ENCODE measurements at places on chromosomes 11 and 22.

- no peak for DNase-seq
Measured at GRCh38 chr11:104997288-104997687, 25.7 kb downstream of the CASP5 start.

GRCh38 chr11:78662811-78663210 is 88.1 kb upstream of the NARS2 start:
- DNase-seq, result no peak

DNA sequence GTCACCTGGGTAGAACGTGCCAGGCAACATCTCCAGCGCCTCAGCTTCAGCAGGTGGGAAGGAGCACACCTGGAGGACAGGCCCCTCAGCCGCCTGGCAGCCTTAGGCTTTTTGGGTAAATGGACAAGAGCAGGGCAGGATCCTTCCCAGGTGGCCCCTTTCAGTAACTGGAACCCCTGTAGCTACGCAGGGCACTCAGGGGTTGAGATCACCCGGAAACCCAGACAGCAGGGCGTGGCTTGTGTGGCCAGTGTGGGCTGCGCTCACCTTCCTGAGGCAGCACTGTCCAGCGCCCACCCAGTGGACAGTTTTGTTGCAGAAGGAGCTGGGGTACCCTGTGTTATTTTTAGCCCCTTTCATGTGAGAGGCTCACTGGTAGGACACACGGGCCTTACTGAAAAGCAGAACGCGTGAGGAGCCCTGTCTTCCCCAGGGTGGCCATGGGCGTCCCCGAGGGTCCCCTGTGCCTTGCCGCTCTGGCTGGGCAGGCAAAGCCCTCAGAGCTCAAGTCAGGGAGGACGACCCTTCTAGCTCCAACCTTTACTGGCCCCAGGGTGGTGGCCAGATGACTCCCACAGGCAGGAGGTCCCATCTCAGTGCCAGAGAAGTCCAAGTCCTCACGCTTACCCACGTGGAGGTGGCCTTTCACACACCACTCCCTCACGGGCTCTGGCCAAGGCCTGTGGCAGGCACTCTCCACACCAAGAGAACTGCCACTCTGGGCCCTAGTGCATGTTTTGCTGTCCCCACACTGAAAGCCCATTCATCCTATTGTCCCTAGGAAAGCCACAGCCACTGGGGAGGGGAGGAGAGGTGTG is 75.8 kb downstream of the CTTN start:
- no peak for DNase-seq

DNA sequence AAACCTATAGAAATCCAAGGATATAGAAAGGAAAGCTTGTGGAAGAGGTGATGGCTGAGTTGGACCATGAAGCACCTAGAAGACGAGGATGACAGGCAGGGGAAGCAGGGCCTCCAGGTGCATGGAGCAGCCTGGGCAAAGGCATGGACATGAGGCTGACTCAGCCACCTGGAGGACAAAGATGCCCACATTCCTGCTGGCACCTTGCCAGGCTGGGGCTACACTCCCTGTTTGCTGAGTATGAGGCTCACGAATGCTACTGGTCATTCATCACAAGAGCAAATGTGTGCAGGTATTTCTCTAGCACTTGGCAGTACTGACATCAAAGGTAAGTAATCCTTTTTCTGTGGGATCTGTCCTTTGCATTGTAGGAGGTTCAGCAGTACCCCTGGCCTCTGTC is 7.1 kb upstream of the SCGB2A1 start:
- DNase-seq, result no peak

DNA sequence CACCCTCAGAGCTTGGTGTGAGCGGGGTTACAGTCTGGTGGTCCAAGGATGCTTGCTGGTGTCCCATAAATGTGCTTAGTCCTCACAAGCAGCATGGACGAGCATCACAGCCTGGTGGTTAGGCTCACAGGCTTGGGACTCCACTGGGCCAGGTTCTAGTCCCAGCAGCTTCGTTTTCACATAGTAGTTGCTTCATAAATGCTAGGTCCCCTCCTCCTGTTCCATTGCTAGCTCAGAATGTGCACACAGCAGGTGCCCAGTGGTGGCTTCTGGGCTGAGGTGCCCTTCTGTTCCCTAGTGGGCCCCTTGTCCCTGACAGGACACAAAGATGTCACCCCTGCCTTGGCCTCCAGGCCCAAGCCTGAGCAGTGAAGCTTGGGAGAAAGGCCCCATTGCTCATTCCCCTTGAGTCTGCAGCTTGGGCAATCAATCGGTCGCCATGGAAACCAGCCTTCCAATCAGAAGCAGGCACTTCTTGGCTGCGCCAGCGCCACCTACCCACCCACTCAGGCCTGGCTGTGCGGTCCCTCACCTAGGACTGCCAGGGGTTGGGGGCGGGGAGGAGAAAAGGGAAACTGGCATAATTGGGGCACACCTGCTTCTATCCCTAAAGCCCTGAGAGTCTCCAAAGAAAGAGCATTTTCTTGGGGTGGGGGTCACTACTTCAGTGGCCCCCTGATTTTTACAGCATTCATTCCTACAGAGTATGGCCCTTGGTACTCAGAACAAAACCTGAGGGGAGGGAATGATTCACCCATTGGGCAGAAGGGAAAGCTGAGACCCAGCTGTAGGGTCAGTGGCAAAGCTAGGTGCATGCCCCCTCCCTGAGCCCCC is 48.1 kb downstream of the CYTH4 start:
- DNase-seq, result no peak

DNA sequence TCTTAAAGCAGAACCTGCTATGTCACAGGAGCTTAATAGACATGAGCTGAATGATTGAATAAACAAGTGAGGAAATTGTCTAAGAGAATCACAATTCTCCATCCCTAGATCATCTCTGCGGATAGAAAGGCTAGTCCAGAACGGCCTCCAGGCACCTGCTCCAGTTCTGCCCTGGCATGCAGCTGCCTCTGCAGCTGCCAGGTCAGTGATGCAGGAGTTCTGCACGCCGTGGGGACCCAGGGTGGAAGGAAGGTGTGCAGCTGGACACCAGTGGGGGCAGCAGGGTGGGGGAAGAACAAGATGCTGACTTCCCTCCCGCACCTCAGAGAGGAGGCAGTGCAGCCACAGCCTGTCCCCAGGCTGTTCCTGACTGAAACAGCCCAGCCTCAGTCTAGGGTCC is 192.1 kb upstream of the NCAM1 start:
- no peak for DNase-seq

DNA sequence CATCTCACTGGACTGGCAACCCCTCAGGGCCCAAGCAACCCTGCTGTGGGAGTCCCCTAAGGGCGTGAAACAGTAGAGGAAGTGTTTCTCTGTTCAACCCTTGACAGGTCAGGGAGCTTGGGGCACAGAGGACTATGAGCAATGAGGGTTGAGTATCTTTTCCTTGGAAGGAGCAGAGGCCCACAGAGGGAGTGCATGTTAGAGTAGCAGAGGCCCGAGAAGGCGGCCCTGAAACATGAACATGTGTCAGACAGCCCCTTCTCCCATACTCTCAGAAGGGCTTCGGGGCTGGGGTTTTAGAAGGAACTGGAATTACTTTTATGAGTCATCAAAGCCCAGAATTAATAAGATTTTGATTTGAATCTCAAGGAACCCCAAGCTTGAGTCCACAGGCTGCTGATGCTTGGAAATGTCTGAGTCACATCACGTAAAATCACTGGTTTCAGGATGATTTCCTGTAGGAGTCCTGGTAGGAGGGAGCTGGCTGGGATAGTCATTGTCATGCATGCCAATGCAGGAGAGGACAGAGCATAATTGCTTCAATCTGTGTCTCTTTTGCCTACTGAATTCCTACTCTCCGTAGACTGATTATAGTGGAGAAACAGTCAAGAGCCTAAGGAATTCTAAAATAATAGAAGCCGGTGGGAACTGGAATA is 22.6 kb downstream of the C11orf71 start:
- no peak for DNase-seq

GRCh38 chr11:75233754-75234172 is 6.8 kb upstream of the TPBGL start:
- no peak for DNase-seq

GRCh38 chr11:61787928-61788491 is 4.4 kb downstream of the TMEM258 start:
- DNase-seq, result no peak

DNA sequence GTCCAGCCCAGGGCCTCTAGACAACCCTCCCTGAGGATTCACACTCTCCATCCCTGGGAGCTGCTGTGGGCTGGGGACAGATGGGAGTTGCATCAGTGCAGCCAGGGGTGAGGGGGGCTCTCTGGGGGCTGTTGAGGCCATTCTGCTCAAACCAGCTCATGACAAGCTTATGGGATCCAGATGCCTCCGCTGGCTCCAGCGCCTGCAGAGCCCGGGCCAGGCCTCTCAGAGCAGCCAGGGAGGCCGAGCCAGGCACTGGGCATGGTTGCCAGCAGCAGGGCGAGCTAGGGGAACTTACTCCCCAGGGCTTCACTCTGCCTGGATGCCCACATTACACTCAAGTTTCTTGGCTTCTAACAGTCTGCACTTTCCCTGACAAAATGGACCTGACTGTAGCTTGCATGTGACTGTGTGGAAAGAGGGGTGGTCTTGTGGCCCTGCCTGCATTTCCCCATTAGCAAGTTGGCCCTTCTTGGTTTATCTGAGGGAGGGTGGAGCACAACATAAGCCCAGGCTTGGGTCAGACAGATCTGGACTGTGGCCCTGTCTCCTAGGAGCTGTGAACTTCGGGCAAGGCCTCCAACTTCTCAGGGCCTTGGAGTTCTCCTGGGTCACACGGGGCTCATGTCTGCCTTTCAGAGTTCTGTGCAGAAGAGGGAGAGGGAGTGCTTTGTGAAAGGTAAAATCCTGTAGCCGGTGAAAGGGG is 34.5 kb upstream of the CYB5R3 start:
- DNase-seq, result no peak

DNA sequence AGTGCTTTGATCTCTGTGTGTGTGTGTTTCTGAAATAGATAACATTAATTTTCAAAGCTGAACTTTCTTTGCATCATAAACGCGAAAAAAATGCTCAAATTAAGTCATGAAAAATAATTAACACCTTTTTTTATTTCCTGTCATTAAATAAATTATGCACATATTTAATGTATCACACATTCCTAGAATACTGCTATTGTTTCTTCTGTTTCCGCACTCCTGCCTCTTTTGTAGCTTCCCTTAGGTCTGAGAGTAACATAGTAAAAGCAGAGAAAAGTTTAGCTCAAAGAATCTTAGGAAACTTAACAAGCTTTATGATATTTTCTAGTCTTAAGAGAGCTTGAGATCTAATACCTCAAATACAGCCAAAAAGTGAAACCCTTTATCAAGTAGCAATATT is 504.2 kb downstream of the JRKL start:
- no peak for DNase-seq

GRCh38 chr11:92222701-92223100 is 1.9 kb upstream of the FAT3 start:
- DNase-seq, result no peak

GRCh38 chr11:121448431-121448941 is 3.6 kb upstream of the SORL1 start:
- no peak for DNase-seq

- DNase-seq, result no peak
Measured at GRCh38 chr22:43956805-43957463, 1.7 kb downstream of the SAMM50 start.

- no peak for DNase-seq
Measured at GRCh38 chr11:104704888-104705287, 193.4 kb downstream of the CASP12 start.

- DNase-seq, result no peak
Measured at GRCh38 chr11:123671534-123671933, 17.1 kb upstream of the SCN3B start.

DNA sequence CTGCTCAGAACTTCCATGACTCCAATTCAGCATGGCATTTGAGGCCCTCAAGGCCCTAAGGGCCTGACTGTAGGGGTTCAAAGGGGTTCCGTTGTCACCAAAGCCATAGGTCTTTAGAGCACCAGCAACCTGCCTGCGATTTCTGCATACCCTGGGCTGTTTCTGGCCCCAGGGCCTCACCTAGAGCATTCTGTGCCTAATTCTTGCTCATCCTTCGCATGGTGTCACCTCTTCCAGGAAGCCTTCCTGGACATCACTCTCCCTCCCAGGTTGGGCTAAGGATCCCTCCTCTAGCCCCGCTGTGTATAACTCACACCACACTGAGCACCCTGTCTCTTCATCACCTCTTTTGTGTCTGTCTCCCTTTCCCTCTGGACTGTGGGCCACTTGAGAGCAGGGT is 194.3 kb downstream of the CEP164 start:
- no peak for DNase-seq

GRCh38 chr11:64627371-64627770 is 36.4 kb downstream of the SLC22A12 start:
- DNase-seq, result no peak

DNA sequence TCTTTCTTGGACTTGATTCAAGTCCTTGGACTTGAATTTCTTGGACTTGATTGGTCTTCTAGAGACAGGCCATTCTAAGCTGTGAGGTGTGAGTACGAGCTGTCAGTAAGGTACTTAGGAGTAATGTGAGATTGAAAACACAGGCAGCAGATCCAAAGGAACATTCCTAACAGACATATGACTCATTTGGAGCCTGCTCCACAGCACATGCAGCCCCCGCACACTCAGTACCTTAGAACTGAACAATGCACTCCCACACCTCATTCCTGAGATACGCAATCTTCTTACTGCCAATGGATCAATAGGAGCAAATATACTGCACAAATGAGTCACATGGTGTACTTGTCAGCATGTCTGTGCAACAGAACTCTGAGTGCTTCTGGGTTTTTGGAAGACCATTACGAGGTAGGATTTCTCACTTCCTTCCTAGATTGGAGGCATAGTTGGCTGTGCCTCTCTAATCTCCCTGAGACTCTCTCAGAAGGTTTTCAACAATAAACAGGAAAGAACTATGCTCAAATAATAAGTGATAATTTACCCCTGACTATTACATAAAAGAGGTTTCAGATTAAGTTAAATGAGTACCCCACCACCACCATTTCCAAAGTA is 243.1 kb downstream of the KCNA4 start:
- no peak for DNase-seq

DNA sequence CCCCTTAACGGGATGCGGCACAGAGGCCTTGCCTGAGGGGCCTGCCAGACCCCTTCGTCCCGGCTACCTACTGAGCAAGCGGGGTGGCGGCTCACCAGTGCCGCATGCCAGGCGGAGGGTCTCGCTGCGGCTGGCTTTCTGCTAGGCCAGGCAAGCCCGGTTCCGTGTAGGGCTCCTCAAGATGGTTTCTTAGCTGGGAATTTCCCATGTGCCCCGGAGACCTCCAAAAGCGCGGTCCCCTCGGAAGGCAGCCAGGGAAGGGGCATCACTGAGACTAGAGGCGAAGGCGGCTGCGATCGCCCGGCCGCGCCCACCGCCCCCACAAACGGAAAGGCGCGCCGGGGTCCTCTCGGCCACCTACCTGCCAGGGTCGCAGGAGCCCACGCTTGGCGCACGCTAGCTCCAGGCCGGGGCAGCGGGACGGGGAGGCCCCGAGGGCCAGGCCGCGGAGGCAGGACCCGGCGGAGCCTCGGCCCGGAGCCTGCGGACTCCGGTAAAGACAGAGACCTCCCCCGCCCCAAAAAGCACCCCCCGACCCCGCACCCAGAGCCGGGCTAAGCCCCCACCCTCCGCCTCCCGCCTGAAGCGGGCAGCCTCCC is 23.8 kb downstream of the MICAL3 start:
- no peak for DNase-seq

- no peak for DNase-seq
Measured at GRCh38 chr11:114705280-114706024, 27.1 kb downstream of the NXPE2 start.

GRCh38 chr22:25765016-25765367 is 23.0 kb downstream of the MYO18B start:
- no peak for DNase-seq

All from cerebellar nuclear complex (tissue), 1 donor.